ENCODE measurements at places on chromosomes 3 and 15.

- peak; percentile 49 for DNase-seq
Measured at GRCh38 chr3:67509471-67510075, 144.8 kb downstream of the SUCLG2 start.

DNA sequence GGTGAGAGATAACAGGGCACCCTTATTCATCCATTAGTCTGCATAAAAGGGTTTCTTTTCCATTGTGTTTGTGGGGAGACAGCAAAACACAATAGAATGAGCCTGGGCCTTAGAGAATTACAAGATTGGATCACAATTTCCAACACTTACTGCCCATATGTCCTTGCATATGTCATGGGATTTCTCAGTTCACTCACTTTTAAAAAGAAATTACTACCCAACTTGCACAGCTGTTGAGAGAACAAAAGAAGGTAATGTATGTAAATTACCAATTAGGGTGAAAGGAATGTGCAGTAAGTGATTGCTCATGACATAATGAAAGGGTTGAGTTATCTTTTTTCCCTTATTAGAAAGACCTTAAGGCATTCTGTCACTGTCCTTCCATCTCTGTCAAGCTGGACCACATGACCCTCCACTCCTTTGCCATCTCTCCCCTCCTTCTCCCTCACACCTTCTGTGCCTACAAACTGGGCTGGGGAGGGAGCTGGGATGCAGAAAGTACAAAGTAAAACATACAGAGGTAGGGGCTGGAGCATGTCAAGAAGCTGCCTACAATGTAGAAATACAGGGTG, 244.2 kb downstream of the ZMAT3 start:
- no peak for DNase-seq

DNA sequence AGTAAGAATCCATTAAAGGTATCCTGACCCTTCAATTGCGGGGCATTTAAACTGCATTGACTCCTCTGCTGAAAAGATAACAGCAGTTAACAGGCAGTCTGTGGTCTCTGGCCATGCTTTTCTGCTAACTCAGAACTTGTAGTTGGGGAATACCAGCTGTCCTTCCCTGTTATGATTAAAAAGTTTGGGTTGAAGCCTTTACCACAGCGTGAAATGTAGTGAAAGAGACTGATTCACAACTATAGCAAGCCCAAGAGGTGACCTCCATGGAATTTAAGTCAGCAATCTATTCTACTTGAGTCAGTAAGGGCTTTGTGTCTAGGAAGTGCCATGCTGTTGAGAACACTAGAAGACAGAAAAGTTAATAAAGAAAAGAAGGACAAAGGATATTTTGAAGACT, 1037.3 kb downstream of the SI start:
- DNase-seq = no peak

GRCh38 chr3:150503402-150504099, 42.7 kb downstream of the SERP1 start:
- DNase-seq = no peak

DNA sequence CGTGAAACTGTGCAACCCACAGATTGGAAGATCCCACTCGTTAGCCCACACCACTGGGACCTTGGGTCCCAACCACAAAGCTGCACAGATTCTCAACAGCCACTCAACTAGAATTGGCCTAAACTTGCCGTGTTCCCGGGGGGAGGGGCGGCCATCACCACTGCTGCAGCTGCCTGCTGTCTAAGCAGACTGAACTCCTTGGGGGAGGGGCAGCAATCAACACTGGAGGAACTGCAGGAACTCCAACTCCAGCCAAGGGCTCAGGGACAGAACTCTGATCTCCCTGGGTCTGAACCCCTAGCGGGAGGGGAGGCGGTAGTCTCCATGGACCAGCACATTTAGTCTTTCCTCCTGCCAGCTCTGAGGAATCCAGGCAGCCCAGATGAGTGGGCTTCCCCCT, 205.9 kb downstream of the RSL24D1 start:
- DNase-seq = no peak

DNA sequence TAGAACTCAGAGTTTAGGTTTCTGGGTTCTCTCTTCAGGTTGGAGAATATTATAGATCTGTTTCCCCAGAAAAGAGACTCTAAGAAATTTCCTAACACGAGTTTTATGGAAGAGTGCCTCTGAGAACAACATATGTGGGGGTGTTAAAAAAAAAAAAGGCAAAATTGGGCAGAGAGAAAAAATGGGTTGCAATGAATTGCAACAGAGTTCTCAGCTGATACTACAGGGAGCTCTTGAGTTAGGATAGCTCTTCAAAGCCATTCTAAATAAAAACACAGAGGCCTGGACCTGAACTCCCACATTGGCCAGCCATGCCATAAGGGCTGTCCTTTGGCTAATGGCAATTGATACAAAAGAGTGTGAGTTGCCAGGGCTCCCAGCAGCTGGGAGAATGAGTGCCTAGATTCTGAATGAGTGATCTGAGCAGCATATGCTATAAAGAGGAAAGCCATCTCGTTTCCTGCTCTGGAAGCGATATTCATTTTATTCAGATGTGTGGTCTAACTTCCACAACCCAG, 20.1 kb upstream of the UBE2E2 start:
- DNase-seq = no peak

- no peak for DNase-seq
Measured at GRCh38 chr3:142693136-142693853, 30.5 kb upstream of the TRPC1 start.

DNA sequence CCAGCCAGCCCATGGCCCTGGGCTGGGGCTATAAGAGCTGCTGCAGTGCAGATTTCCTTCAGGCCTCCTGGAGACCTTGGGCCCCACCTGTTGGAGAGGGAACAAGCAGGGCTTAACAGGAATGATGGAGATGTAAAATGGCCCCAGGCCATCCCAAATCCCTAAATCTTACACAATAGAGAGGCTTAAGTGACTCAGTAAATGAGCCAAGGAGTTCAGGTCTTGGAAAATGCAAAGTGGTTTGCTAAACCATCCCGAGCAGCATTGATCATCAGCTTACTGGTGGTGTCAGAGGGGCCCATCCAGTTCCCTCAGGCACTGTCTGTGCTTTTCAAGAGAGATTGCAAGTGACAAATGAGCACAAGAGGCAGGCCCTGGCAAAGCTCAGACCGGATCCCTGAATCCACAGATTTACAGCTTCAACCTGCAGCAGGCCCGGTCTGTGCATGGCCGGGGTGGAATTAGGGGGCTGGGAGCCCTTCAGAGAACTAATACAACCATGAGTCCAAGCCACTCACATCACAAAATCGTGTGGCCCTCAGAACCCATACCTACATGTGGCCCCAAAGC, 325.4 kb downstream of the UACA start:
- no peak for DNase-seq

DNA sequence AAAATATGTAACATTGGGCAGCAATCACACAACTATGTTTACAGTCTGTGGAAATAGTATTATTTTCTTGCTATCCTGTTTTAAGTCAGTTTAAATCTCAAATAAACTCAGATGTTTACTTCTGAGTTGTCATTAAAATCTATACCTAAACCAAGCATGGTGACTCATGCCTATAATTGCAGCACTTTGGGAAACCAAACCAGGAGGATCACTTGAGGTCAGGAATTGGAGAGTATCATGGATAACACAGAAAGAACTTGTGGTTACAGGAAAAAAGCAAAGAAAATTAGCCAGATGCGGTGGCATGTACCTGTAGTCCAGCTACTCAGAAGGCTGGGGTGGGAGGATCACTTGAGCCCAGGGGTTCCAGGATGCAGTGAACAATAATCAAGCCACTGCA, 631.6 kb upstream of the EPHA6 start:
- DNase-seq = no peak

DNA sequence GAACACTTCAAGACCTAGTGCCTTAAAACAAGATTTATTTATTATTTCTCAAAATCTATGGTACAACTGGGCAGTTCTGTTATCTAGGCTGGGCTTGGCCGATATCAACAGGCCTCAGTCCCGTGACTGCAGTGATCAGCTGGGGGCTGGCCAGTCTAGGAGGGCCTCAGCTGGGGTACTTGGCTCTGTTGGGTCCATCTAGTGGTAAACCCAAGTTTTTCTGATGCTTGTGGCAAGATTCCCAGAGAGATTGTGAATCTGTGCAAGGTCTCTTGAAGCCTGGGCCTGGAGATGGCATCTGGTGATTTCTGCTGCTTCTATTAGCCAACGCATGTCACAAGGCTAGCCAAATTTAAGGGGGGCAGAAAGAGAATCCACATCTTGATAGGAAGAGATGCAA, 482.4 kb upstream of the SGO1 start:
- no peak for DNase-seq

DNA sequence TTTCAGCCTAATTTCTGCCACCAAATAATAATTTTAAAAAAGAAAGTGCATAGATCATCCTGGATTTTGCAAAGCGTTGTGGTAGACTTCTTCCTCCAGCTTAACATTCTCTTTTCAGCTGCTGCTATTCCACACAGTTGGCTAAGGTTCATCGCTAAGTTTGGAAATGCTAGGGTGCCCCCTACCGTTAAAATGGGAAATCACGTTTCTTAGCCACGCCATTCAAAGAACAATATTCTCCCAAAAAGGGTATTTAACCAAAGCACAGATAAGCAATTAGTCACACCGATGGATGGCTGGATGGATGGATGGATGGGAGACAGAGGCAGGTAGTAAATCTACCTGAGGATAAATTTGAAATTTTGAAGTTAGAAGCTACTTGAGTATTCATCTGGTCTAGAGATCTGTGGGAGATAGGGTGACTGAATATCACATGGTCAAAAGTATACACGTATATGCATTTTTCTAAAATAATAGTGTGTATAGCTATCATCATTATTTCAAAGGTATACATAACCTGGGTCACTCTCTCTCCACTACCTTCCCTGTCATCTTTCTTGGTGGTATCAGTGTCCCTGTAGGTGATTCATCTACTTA, 67.2 kb downstream of the EFHB start:
- DNase-seq = peak; percentile 64

- DNase-seq = no peak
Measured at GRCh38 chr3:164879201-164879600, 199.1 kb downstream of the SI start.

DNA sequence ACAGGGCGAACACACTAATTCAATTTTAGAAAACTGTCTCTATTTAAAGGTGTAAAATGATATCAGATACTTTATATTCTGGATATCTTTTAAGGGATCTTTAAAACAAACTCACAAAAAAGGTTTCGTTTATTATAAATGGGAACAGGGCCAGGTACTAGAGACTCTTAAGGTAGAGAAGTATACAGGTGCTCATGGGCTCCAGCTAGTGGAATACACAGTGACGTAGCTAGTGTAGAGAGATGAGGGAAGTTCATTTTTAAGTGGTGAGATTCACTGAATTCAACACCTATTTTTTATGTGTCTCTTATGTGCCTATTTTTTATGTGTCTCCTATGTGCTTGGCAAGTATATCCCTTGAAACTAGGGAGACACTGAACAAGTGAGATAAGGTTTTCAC, 132.7 kb upstream of the FAM3D start:
- no peak for DNase-seq

- peak; percentile 64 for DNase-seq
Measured at GRCh38 chr15:68550498-68551295, 28.1 kb upstream of the CORO2B start.
